Activated CD8-positive, alpha-beta memory T cell treated with anti-CD3 and anti-CD28 coated beads for 1 hour (primary cell): ENCODE measurements at places on chromosomes 3 and 15.

GRCh38 chr3:52289747-52290595 lies 2.3 kb downstream of the GLYCTK start:
- no peak for DNase-seq

- DNase-seq = no peak
Observed at GRCh38 chr15:92049290-92049989, 195.9 kb downstream of the SLCO3A1 start.

GRCh38 chr3:181728470-181729340 lies 17.0 kb downstream of the SOX2 start:
- DNase-seq = no peak

- no peak for DNase-seq
Observed at GRCh38 chr15:77811270-77811669, 178.6 kb upstream of the LINGO1 start.

DNA sequence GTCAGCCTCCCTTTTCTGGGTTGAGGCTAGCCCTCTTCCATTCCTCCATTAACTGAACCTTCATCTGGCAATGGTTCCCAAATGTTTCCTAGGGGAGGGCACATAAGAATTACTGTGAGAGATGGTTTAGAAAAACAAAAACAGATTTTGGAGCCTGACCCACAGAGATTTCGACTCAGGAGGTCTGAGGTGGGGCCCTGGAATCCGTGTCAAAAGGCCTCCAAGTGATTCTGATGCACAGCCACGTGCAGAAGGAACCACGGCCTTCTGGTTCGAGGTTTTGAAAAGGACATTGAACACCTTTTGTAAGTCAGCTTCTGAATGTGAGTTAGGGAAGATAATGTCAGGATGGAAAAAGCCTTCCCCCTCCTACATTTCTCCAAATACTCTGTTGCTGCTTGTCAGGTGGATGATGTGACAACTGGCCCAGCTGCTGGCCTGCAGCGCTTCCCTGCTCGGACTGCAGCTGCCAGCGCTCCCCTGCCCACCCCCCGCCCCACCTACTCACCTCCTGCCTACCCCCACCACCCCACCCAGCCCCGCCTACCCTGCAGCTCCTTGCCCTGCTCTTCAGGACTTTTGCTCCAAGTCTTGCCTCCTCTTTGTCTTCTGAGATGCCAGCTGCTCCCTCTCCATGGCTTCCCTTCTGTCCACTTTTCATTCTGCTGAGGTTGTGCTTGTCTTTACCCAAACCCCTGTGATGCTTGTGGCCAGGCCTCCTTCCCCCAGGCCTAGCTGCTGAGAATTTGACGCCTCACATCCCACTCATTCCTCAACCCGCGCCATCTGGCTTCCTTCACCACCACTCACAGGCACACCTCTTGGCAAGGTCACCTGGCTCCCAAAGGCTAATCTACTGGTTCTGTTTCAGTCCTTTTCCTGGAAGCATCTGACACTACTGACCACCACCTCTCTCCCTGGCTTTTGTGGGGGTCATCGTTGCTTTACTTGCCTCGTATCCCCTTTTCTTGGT lies 6.6 kb downstream of the EHD4 start:
- no peak for DNase-seq

DNA sequence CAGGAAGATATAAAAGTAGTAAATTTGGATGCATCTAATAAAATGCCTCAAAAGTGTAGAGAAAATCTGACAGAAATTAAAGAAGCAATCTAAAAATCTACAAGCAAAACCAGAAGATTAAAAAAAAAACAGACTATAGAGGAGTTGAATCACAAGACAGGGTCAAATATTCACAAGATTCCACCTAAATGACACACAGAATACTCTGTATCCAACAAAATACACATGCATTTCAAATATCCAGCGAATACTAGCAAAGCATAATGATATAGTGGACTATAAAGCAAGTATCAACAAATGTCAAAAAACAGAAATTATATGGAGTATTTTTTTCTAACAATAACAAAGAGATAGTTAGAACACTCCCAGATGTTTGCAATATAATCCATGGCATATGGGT lies 20.5 kb upstream of the ACTC1 start:
- no peak for DNase-seq
